Mesothelial cell of epicardium (in vitro differentiated cells): ENCODE measurements at places on chromosomes 12 and 14.

DNA sequence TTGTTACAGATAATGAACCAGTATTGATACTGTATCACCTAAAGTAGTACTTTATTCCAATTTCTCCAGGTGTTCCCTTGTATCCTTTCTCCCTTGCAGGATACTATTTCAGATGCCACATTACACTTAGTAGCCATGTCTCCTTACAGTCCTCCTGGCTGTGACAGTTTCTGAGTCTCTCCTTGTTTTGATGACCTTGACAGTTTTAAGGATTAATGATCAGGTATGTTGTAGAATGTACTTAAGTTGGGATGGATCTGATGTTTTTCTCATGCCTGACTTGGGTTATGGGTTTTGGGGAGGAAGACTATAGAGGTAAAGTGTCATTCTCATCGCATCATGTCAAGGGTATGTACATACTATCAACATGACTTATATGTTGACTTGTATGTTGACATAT, 193.6 kb downstream of the ADGRD1 start:
- no peak for DNase-seq

- no peak for DNase-seq
Measured at GRCh38 chr12:94326727-94327126, 132.9 kb downstream of the CEP83 start.

DNA sequence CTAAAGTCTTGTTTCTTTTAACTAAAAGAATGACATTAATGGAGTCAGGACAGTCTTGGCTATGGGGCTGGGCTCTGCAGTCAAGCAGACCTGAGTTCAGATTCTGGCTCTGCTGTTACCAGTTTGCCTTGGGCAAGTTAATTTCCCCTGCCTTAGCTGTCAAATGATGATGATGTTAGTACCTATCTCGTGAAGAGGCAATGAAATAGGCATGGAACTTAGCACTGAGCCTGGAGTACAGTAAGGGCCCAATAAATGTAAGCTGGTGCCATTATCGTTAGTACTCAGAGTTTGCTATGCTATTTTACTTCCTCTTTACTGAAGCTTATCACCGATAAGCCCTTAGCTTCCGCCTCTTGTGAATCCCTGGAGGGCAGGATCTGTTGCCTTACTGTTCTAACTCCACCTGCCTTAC, 8.5 kb downstream of the FBXW8 start:
- DNase-seq: no peak

GRCh38 chr12:111434680-111435338, 29.1 kb downstream of the SH2B3 start:
- DNase-seq: no peak

DNA sequence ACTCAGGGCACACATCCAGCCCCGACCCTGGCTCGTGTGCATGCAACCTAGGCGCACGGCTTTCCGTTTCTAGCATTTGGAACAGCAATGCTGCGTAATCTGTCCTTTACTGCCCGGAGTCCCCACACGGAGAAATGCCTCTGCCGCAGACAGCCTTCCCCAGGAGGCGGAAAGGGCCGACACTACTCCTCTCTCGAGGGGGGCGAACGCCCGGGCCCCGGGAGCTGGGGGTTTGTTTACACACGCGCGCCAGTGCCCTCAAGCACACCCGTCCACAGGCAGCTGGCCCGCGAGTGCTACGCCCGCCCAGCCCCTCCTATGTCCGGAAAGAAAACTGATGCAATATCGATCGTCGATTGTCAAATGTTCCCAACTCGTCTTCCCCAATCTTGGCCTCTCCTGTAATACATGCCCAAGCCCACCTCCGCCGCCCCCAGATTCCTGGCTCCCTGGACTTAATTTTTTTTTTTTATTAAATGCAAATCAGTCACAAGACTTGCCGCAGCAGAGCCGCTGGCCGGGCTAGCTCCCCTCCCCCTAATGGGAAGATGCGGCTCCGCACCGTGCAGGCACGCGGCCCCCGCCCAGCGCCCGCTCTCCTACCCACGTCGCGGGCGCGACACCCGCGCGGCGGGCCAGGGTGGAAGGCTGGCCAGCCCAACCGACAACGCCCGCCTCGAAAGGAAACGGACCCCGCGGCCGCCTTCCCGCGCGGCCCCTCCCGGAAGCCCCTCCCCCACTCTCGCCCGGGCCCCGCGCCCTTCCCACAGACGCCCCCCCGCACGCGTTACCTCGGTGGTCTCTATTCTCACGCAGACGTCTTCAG, 642 bp downstream of the SLC38A2 start:
- DNase-seq: peak; percentile 39

DNA sequence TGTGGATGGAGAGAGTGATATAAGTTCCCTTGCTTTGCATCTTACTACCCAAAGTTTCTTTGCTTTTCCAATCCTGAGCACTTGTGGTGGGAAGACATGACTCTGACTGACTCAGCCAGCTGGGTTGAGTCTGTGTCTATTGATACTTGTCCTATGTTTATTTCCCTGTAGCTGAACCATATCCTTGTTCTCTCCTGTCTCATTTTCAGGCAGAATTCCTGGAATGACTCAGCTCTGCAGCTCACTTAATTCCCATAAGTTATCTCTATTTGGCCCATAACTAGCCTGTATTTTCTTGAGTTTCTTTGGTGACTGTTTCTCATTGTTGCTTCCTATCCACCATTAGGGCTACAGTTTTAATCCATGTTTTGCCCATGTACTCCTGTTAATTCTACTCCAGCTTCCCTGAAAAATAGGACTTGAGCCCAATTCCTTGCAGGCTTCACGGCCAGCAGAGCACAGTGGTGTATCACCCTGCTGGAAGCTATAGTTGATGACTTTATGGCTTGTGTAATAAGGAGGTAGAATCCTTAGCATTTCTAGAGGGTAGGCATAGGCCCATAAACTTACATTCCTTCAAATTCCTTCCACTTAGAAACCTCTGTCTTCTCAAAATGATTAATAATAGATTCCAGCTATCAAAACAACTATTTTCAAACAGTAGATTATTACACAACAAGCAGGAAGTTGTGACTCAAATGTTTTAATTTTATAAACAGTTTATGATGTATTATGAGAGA, 183.1 kb downstream of the TMTC3 start:
- DNase-seq: no peak

DNA sequence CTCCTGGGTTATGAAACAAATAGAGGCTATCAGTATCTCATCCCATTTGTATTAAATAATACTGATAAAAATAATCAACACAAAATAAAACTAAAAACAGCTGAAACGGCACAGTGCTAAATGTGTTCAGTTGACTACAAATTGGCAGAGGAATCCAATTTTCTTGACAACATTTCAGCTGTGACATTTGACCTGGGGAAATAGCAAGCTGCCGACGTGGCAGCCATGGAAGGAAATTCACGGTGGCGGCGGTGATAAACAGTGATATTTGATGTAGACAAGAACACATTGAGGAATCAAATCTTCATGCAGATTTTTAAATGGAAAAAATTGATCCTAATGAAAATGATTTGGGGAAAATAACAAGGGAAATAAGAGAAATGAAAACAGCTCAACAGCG, 159.1 kb upstream of the RTL1 start:
- DNase-seq: no peak

- peak; percentile 76 for DNase-seq
Measured at GRCh38 chr12:121773011-121773777, 20.3 kb downstream of the RHOF start.

DNA sequence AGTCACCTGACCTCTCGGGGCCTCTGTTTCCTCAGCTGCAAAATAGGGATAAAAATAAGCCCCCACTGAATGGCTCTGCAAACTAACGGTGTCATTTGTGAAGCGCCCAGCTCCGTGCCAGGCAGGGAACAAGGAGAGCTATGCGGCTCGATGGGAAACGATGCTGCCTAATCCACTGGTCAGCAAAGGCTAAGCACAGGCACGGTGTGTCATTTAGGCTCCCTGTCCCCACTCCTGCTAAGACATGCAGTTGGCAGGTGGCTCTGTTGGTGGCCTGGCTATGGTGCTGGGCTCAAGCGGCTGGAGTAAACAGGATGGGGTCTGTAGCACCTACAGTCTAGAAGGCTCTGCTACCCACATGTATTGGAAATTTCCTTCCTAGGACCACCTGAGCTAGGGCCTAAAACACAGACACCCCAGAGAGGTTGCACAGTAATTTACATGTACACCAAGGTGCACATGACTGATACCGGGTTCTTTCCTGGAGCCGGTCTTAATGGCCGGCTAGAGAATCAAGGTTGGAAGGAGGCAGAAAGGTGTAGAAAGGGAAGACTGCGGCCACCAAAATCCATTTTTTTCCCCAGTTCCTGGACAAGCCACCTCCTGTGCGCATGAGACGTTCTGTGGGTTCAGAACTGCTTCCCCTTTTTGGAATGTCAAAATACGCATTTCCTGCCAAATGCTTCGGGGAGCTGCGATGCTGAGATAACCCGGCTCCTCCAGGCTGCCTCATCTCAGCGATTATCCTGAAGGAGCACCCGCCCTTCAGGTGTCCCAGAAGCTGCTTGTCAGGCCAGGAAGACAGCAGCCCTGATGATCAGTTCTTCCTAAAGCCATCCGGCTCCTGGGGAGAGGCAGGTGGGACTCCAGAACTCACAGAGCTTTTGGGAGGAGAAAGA, 1.0 kb downstream of the CACNA2D4 start:
- DNase-seq: no peak

- DNase-seq: no peak
Measured at GRCh38 chr14:101496776-101497683, 64.3 kb upstream of the DIO3 start.

DNA sequence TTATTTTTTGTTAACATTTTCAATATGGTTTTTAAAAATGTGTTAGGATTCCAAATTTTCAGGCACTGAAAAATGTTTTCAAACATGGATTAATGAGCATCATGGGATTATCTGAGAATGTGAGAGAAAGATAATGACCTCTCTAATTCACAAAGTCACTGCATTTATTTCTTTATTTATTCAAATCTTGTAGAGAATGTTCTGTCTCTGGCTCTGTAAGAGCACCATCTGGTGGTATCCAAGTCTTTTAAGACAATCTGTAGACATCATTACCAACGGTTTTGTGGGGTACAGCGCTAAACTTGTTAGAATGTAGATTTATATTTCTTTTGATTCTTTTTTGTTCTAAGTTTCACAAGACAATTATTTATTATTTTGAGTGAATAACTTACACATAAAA, 956.0 kb upstream of the NOVA1 start:
- DNase-seq: no peak

- no peak for DNase-seq
Measured at GRCh38 chr12:13154027-13154538, 42.4 kb upstream of the EMP1 start.

DNA sequence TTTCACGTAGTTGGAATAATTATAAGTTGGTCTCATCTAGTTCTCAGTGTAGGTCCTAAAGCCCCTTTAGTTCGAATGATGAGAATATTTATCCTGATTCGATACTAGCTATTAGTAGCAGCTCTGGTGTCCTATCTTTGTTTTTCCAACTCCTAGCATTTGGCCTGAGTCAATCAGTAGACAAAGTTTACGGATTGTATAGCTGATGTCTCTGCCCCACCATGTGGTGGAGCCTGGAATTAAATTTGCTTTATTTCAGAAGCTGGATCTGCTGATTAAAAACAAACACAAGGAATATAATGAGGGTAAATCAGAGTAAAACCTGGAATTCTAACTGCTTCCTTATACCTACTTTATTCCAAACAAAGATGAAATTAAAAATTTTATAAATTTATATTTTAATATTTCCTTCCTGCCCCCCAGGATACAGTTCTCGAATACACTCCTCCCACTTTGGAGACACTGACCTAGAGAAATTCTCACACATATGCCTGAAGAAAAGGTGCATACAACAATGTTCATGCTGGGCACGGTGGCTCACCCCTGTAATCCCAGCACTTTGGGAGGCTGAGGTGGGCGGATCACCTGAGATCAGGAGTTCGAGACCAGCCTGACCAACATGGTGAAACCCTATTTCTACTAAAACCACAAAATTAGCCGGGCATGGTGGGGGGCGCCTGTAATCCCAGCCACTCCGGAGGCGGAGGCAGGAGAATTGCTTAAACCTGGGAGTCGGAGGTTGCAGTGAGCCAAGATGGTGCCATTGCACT, 7.6 kb upstream of the BRMS1L start:
- DNase-seq: no peak

DNA sequence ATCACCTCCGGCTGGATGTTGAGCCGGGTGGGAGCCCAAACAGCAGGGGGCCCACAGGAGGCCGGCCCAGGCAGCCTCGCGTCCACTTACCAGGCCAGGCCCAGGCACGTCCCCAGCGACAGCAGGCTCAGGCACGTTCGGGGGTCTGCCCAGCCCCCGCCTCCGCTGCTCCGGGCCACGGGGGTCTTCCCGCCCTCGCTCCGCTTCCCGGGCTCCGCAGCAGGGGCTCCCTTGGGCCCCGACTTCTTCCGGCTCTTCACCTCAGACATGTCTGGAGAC, 216 bp downstream of the IKBIP start:
- DNase-seq: no peak

DNA sequence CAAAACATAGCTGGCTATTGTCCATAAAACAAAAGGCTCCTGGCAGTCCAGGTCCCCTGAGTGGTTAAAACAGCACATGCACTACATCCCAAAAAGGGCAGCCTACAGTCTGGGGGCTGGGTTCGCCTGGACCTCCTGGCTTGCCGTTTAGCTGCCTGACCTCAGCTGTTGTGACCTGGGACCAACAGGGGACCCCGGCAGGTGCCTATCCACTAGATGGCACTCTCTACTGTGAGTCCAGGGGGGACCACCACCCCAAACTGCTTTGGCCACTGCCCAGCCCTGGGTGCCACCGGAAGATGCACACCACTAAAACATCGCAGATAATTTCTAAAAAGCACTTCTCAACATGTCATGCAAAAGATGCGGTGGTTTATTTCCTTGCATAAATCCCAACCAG, 2.9 kb upstream of the RTL1 start:
- no peak for DNase-seq
